ENCODE measurements at places on chromosomes 13 and 19. TPM values are rescaled to one million over a fixed set of nuclear protein-coding genes. Genes with fewer than 3 reads are reported as not detected.
A peak's percentile ranks its signal among the peaks of the same experiment; 100 is the strongest.

MEF2B gene
- total RNA-seq = 7.0 TPM

- no peaks in the 10 kb centered on the region for H3K27me3 ChIP-seq
- peaks cover 31% of the 10 kb centered on the region for H3K36me3 ChIP-seq
These were observed 3.0 kb upstream of the AKAP8L start for GRCh38 chr19:15421721-15422260.

DNA sequence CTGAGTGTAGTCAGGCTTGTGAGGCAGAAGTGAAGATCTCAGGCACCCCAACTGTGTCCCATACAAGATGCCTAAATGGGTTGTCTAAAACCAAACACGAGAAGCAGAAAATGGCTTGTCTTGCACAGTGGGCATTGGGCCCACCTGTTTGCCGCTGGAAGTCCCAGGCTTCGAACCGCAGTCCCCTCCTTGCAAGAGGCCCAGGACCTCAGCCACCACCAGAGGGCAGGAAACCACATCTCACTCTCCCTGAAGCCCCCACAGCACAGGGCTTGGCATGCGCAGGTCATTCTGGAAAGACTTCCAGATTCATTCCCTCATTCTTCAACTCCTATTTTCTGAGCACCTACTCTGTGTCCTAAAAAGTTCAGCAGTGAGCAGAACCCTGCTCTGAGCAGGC lies 973.7 kb downstream of the UQCRFS1 start:
- no peaks in the 10 kb centered on the region for H3K36me3 ChIP-seq
- no peak for DNase-seq
- H3K27me3 ChIP-seq = no peaks in the 10 kb centered on the region
- no peaks in the 10 kb centered on the region for H3K4me1 ChIP-seq

GRCh38 chr13:29760544-29760943 lies 89.9 kb downstream of the UBL3 start:
- no peaks in the 10 kb centered on the region for H3K27me3 ChIP-seq
- no peak overlapping the region for H3K4me3 ChIP-seq
- H3K27ac ChIP-seq = no peak overlapping the region
- peaks cover 9% of the 10 kb centered on the region for H3K4me1 ChIP-seq
- DNase-seq = no peak

DNA sequence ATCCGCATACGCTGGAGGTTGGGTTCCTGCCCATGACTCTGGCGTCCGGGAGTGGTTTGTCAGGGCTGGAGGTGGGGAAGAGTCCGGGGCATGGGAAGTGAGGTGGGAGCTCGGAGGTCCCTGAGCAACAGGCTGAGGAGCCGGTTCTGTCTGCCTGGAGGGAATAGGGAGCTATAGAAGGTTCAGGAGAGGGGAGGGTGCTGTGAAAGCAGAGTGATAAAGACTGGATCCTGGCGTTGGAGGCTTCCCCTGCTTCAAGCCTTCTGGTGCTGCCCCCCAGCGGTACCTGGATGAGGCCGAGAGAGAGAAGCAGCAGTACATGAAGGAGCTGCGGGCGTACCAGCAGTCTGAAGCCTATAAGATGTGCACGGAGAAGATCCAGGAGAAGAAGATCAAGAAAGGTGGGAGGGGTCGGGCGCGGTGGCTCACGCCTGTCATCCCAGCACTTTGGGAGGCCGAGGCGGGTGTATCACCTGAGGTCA lies 2.6 kb downstream of the HMG20B start:
- H3K4me3 ChIP-seq = no peak overlapping the region
- DNase-seq = peak; percentile 46
- H3K36me3 ChIP-seq = no peaks in the 10 kb centered on the region
- peaks cover 26% of the 10 kb centered on the region for H3K4me1 ChIP-seq
- no peaks in the 10 kb centered on the region for H3K27me3 ChIP-seq
